Stimulated activated CD8-positive, alpha-beta memory T cell treated with anti-CD3 and anti-CD28 coated beads, Interleukin-2, amount 100 ng/mL, for 1 hour (primary cell): ENCODE measurements at places on chromosomes 11 and 22.

GRCh38 chr11:94730153-94730552, 38.0 kb upstream of the AMOTL1 start:
- DNase-seq = no peak

- DNase-seq = peak; percentile 47
These were observed 2.0 kb downstream of the SIPA1 start for GRCh38 chr11:65639623-65640482.

DNA sequence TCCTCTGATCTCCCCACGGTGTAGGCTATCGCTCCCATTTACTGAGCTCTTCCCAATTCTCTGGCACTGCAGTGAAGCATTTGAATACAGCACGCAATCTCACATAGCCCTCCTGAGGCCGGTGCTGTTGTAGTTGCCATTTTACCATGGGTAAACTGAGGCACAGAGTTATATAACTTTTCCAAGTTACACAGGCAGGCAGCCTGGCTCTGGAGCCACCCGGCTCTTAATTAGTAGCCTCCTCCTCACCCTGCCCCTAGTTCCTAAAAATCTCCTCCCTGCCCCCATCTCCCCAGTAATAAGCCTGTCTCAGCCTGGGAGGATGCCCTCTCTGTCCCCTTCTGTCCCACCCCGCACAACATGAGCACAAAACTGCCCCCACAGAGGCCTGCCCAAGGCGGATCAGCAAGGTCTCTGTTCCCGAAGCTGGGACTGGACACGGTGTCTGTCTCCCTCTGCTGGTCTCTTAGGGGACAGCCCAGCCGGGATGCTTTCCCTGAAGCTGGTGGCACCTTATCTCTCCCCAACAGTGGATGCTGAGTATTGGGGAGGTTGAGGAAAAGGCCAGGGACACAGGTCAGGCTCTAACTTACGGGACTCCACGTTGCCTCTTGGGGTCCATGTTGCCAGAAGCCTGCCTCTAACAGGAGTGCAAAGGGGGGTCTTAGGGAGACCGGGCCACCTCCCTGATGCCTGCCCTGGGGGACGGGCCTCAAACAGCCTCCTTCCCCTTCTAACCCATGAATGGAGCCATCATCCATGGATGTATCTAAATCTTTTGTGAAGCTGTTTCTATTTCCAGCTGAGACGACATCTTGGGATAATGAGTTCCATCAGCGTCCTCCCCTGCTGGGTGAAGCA, 9.1 kb upstream of the CLCF1 start:
- peak; percentile 75 for DNase-seq

- no peak for DNase-seq
These were observed 309.2 kb downstream of the FAT3 start for GRCh38 chr11:92533657-92534335.

GRCh38 chr22:44359496-44360110, 46.9 kb upstream of the SHISAL1 start:
- no peak for DNase-seq

- no peak for DNase-seq
These were observed 71.0 kb downstream of the PTPRJ start for GRCh38 chr11:48051217-48051830.

DNA sequence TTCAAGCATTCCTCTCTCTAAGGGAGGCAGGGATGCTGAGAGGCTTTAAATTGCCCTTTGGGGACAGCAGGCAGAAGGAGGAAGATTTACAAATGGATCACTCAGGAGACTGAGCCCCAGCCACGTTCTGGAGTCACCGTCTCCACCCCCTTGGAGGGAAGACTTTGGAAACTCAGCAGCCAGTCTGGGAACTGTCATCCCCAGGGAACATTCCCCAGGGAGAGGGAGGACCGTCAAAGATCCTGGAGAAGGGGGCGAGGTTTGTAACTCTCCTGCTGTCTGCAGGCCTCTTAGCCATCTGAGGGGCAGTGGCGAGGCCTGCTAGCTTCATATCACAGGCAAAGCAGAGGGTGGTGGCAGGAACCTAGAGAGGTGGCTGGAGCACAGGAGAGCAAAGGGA, 56.1 kb upstream of the SLC22A12 start:
- DNase-seq = no peak

- no peak for DNase-seq
These were observed 30.9 kb upstream of the THY1 start for GRCh38 chr11:119453881-119454280.

- DNase-seq = no peak
These were observed 14.8 kb downstream of the TMEM123 start for GRCh38 chr11:102437727-102438126.

DNA sequence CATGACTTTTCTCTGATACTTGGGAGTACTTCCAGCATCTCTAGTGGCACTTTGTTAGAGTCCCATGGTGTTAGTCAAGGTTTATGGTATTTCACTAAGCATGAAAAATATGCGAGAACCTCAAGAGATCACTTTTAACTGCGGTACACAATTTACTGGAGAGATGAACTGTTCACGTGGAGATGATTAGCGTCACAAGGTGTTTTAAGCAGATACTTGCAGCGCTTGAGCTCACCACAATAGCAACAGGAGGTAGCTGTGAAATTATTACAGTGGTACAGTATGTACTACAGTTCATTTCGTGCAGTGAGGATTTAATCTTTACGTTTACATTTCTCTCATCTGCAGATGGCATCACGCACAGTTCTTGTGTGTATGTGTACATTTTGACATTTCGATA, 4.5 kb downstream of the PARVA start:
- DNase-seq = no peak

- no peak for DNase-seq
These were observed 75.0 kb downstream of the JRKL start for GRCh38 chr11:96464700-96465307.

- DNase-seq = no peak
These were observed 236.3 kb downstream of the KIRREL3 start for GRCh38 chr11:126764231-126764630.

DNA sequence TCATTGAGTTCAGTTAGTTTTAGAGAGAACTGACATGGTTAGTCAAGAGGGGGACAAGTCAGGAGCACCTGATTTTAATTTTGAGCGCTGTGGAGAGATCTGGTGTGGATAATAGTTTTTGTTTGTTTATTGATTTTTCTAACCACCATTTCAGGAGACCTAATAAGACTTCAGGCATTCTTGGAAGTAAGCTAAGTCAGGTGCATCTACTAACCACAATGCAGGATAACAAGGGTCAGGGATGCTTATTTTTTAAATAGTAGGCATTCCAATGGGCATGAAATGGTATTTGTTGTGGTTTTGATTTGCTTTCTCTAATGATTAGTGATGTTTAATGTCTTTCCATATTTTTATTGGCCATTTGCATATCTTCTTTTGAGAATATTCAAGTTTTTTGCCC, 212.1 kb downstream of the NAV2 start:
- no peak for DNase-seq

DNA sequence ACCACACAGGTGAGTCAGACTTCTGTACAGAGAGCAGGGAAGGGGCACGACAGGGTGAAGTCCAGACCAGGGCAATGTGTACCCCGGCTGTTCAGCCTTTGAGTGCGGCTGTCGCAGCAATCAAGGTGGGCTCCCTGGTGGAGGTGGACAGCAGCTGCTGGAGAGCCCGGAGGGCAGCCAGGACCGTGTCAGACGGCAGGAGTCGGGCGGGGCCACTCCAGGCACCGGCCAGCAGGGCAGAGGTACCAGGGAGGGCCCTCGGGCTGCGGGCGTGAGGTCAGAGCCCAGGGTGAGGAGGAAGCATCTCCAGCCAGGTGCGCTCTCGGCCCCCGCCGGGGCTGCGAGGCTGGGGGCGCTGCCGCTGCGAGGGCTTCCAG, 802 bp upstream of the PIM3 start:
- DNase-seq = no peak

DNA sequence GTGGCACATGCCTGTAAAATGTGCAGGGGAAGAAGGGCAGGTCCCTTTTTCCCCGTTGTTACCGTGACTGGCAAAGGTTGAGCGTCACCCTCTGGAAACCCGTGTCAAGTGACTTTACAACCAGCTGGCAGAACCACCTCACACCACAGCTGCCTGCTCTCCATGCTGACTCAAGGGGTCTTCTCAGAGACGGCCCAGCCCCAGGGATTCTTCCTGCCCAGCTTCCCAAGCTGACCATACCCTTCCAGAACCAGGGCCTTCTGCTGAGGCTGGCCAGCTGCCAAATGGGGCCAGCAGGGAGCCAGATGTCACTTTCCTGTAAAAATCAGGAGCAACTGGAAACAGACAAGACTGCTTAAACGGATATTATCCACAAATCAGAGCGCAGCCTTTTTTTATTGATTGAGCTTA, 6.3 kb downstream of the PC start:
- no peak for DNase-seq

DNA sequence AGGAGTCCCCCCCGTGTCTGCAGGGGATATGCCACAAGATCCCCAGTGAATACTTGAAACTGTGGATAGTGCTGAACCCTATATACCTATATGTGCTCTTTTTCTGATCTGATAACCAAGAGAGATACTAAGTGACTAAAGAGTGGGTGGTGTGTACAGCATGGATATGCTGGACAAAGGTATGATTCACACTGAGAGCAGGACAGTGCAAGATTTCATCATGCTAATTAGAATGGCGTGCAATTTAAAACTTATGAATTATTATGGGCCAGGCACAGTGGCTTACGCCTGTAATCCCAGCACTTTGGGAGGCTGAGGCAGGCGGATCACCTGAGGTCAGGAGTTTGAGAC, 90.2 kb upstream of the ALKBH3 start:
- no peak for DNase-seq

DNA sequence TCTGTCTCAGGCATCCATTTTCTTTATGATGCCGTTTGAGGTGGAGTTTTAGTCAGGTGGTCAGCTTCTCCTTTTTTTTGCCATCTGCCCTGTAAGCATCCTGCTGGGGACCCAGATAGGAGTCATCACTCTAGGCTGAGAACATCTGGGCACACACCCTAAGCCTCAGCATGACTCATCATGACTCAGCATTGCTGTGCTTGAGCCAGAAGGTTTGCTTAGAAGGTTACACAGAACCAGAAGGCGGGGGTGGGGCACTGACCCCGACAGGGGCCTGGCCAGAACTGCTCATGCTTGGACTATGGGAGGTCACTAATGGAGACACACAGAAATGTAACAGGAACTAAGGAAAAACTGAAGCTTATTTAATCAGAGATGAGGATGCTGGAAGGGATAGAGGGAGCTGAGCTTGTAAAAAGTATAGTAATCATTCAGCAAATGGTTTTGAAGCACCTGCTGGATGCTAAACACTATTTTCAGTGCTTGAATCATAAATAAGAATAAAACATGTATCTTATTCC, 10.9 kb upstream of the HBE1 start:
- DNase-seq = no peak

- DNase-seq = no peak
These were observed 29.2 kb downstream of the PDGFB start for GRCh38 chr22:39215426-39216142.

DNA sequence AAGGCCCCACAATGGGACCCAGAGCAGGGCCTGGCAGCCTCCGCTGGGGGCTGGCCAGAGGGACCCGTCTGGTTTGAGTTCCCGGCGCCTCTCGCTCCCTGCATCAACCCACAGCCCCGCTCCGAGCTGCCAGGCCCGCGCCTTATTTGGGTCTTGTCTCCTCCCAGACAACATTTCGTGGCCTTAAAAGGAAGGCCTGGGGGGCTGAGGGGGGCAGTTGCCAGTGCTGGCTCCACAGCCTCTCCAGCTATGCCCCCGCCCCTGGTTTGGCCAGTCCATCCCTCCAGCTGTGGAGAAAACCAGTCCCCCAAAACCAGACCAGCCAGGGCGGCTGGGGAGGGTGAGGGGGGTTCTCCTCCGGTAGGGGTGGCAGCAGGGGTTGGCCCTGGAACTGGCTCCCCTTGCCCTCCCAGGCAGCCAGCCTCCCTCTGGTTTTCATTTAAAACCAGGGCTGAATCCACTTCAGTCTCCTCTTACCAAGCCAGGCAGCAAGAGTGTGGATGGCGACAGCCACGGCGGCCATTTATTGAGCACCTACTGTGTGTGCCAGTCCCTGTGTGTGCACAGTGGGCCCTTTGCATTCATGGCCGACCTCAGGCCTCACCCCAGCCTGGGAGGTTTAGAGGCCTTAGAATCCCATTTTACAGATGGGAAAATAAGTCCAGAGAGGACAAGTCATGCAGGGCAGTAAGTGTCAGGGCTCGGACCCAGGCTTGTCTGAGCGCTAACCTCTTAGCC, 18.6 kb downstream of the EMID1 start:
- DNase-seq = no peak

DNA sequence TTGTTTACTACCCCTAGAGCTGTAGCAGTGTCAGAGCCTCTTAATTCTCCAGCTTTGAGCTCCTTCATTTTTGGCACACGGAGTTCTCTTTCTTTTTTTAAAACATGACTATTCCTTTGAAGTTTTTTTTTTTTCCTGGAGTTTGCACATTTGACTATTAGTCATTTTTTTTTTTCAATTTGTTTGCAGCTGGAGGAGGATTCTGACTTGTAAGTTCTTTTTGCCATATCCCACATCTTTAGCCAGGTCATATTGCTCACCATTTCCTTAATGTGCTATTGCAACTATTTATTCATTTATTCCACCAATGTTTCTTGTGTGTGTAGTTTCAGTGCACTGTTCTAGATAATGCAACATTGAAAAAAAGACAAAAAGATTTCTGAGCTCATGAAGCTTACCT, 166.3 kb upstream of the ARHGAP20 start:
- DNase-seq = no peak

DNA sequence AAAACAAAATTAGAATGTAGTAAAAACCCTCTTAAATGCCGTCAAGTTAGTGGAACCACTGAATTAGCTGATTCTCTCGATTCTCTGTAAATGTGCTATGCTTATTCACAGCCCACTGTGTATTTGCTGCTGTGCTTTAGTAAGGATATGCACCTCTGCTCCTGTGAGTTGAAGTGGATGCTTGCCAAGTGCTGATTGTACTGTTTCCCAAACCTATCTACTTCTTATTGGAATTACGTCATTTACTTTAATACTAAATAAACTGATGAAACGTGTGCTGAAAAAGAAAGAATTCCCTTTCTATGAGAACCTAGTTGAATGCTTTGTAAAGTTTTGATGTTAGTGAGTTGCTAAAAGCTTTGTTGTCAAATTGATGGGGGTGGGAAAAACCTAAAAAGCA, 158.4 kb downstream of the LRRC4C start:
- DNase-seq = no peak

DNA sequence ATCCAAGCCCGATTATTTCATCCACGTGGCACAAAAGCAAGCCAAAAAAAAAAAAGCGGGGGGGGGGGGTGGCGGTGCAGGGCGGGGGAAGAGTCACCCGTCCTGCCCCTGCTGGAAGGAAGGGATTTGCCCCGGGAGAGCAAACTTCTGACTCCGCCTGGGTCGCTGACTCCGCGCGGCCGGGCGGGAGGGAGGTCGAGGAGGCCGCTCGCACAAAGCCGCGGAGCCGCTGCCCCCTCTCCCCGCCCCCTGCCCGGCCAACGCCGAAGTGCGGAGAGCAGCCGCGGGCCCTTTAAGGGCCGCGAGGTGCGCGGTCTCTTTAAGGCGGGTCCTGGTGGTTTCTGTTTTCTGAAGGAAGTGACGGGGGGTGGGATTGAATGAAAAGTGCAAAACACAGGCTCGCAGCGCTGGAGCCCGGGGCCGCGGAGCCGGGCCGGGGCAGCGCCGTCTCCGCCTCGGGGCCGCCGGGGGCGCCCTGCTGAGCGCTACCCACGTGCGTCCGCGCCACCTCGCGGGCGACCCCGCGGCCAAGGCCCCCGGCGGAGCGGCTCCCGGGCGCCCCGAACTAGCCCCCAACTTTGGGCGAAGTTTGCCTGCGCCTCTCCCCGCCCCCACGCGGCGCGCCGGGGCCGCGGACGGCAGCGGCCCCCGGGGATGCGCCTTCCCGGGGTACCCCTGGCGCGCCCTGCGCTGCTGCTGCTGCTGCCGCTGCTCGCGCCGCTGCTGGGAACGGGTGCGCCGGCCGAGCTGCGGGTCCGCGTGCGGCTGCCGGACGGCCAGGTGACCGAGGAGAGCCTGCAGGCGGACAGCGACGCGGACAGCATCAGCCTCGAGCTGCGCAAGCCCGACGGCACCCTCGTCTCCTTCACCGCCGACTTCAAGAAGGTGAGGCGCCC, at the start of gene OAF:
OAF (plus strand) TSS at position 407 of the 896 bp plus-strand sequence; CDS start at position 655, 248 bp downstream.
- DNase-seq = peak; percentile 35
